NCI-H146 (cell line): ENCODE measurements at places on chromosomes 2 and 18.

GRCh38 chr18:79803611-79804051, 5.9 kb downstream of the KCNG2 start:
- DNase-seq, result no peak

DNA sequence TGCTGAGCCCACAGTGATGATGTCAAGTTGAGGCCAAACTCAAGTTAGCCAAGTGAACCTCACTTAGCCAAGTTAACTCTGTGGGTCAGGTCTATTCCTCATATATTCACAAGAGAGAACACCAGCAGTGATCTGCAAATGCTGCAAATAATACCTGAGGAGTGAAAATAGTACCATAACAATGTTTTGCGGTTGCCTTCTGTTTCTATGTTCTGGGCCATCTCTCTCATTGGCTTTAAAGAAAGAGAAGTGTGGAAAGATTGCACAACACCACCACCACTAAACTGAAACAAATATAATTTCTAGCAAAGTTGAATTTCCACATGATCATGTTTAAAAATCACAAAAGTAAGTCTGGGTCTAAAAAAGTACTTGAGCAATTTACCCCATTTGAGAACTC, 211.1 kb upstream of the GALNT5 start:
- no peak for DNase-seq

DNA sequence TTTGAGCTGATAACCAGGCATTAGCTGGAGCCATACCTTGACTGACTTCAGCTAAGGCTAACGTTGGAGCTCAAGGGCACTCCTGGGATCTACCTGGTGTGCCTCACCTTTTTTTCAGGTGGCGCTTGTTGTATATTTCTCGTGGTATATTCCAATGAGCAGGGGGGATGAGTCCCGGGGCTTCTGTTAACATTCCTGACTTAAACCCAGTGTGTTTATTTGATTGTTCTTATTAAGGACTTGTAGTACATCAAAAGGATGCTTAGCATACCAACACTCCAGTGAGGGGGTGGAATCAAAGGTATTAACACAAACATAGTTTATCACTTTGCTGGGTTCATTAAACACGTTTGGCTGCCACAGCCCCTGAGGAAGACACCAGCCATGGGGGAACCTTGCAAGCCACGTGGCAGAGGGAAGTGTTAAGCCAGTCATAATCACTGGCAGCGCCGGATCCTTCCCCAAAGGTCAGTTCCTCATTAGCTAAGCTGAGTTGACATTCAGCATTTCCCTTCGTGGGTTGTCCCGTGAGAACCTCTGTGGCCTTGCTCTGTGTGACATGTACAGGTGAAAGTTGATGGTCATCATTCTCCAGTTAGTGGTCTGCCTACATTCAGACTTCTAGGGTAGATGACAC, 119.5 kb upstream of the MCFD2 start:
- DNase-seq, result no peak

DNA sequence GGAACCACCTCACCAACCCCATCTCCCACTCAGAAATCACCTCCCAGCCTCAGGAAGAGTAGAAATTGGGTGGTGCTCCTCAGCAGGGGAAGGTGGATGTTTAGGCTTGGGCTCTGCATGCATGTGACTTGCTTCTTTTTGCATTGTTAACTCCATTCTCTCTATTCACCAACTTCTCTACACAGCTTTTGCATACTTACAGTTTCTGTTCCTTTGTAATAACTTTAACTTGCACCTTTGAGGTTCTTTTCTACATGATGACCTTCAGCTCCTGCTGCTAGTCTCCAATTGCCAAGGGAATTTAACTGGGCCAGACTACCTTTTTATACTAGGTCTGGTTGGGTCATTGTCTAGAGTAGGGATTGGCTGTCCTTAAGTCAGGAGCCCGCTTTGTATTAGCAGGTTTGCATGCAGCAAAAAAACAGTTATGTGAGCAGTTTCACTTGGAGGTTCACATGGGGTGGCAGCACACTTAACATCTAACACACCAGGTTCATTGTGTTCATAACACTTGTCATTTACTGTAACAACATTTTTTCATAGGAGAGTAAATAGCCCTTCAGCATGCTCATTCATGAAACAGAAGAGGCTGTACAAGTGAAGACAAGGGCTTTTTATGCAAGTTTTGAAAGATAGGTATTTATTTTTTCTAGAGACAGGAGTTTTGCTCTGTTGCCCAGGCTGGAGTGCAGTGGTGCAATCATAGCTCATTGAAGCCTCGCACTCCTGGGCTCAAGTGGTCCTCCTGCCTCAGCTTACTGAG, 12.0 kb downstream of the MRPL35 start:
- no peak for DNase-seq

DNA sequence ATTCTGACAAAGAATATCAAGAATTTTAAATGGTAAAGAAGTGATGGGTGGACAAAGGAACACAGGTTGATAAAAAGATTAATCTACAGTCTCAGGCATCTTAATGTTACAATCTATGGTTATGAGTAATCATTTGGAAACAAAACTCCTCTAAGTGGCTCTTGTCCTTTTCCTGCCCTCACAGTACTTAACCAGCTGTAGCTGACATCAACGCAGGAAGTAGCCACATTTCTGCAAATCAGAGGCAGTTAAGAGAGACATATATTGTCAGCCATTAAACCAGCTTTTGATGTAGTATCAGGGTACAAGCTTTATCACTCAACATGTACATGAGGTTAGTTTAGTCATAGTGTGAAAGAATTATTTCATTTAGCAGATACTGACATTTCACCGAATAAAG, 244.6 kb downstream of the NR4A2 start:
- no peak for DNase-seq

GRCh38 chr2:203934711-203935438, 1.7 kb upstream of the ICOS start:
- no peak for DNase-seq

DNA sequence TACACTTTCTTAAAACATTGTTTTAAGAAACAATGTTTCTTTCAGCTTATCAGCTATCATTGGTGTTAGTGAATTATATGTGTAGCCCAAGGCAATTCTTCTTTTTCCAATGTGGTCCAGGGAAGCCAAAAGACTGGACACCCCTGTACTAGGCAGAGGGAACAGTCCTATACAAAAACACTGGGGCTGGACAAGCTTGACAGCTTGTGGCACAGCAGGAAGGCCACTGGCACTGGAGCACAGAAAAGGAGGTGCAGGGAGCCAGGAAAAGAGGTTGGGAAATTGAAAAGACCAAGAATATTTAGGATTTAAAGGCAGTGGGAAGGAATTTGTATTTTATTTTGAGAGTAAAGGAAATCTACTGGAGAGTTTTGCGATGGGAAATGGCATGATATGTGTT, 47.7 kb downstream of the SRD5A2 start:
- DNase-seq, result no peak

DNA sequence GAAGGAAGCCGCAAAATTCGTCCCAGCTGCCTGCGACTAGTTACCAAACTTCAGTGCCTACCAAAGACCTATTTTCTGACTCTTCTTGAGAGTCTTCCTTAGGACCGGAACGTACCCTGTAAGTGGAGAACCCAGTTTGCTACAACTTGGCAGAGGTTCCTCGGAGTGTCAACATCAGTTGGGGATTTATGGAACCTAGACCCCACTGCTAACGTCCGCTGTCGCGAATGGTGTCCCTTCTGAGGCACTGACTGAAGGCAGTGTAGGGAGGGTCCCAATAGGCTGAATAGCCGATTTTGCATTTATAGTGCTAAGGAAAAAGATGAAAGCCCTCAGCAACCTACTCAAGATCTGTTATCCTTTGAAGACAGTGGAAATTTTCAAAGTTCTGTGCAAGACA, 568 bp upstream of the STK17B start:
- no peak for DNase-seq

DNA sequence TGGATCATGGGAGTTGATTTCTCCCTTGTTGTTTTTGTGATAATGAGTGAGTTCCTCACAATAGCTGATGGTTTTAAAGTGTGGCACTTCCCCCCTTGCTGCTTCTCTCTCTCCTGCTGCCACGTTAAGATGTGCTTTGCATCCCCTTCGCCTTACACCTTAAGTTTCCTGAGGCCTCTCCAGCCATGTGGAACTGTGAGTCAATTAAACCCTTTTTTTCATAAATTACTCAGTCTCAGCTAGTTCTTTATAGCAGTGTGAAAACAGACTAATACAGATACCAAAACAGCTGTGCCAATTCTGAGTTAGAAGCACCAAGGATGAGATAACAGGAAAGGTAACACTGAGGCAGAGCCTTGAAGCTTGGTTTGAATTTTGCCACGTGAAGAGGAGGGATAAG, 44.7 kb downstream of the ITSN2 start:
- no peak for DNase-seq

- no peak for DNase-seq
Observed at GRCh38 chr2:32095671-32096070, 32.3 kb downstream of the SPAST start.

DNA sequence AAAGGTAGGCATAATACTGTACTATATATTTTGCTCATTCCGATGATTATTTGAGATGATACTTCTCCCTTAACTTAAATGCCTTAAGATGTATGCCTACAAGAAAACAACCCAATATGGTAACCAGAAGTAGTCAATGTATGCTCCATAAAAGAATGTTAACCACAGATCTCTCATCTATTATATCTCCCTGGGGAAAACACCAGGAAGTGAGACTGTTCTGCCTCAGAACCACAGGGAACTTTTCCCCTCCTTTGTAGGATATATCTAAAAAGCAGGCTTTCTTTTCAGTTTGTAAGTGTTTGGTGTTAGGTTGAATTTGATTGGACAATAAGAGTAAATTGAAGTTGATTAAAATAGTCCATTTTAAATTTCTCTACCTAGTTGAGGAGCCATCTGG, 1160.5 kb upstream of the NXPH2 start:
- DNase-seq, result no peak

GRCh38 chr18:63182310-63182772, 137.2 kb downstream of the BCL2 start:
- no peak for DNase-seq

DNA sequence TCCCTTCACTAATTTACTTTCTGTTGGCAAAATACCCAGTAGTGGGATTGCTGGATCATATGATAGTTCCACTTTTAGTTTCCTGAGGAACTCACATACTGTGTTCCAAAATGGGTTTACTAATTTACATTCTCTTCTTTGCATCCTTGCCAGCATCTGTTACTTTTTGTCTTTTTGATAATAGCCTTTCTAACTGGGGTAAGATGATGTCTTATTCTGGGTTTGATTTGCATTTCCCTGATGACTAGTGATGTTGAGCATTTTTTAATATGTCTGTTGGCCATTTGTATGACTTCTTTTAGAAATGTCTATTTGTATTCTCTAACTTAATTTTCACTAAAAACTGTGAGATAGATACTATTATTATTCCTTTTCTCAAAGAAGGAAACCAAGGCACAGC, 411.7 kb downstream of the SOCS6 start:
- no peak for DNase-seq

GRCh38 chr2:132373391-132374135, 43.0 kb upstream of the GPR39 start:
- no peak for DNase-seq

GRCh38 chr2:240328526-240328925, 106.9 kb upstream of the GPC1 start:
- no peak for DNase-seq
